Natural killer cell (primary cell): ENCODE measurements at places on chromosomes 2 and 18. TPM values are rescaled to one million over a fixed set of nuclear protein-coding genes. Genes with fewer than 3 reads are reported as not detected.

Gene SP110
- 97.9 TPM for total RNA-seq

Gene GREB1
- 2.4 TPM for total RNA-seq

Gene MITD1
- total RNA-seq, result 26.7 TPM

Gene INPP1
- total RNA-seq, result 16.7 TPM

Gene KLHL29
- 0.24 TPM for total RNA-seq

Gene LYG2
- total RNA-seq, result not detected

Gene ABCG8
- not detected for total RNA-seq

Gene LCT
- not detected for total RNA-seq

Gene RAD51AP2
- not detected for total RNA-seq

Gene TRAF3IP1
- 9.7 TPM for total RNA-seq

Gene RFX8
- total RNA-seq, result 0.68 TPM

Gene C2orf81
- 1.7 TPM for total RNA-seq

Gene SCN3A
- total RNA-seq, result 0.58 TPM

Gene STPG4
- not detected for total RNA-seq

Gene CCDC102B
- 8.9 TPM for total RNA-seq

Gene SATB2
- total RNA-seq, result 0.73 TPM

Gene CIB4
- not detected for total RNA-seq

Gene TCF23
- total RNA-seq, result not detected

Gene KDM3A
- 172 TPM for total RNA-seq

Gene ANKRD36B
- 57.1 TPM for total RNA-seq

Gene DES
- not detected for total RNA-seq

Gene MYCN
- not detected for total RNA-seq

Gene ZSWIM2
- total RNA-seq, result not detected

Gene THAP4
- total RNA-seq, result 27.8 TPM

Gene CLEC4F
- 1.4 TPM for total RNA-seq

Gene VSNL1
- total RNA-seq, result not detected

Gene EDAR
- not detected for total RNA-seq

Gene ATP6V1C2
- not detected for total RNA-seq

Gene CERS6
- 13.5 TPM for total RNA-seq

Gene UGT1A8
- total RNA-seq, result not detected

Gene TRABD2A
- 6.3 TPM for total RNA-seq

Gene SLC9A4
- not detected for total RNA-seq

Gene KCNJ3
- total RNA-seq, result not detected

Gene MAP3K19
- total RNA-seq, result not detected
